ENCODE measurements at places on chromosomes 4 and X.

- DNase-seq: no peak
Measured at GRCh38 chr4:95466791-95467190, 82.0 kb downstream of the UNC5C start.

GRCh38 chrX:119238557-119238956, 2.5 kb downstream of the PGRMC1 start:
- DNase-seq: peak; percentile 69

- DNase-seq: no peak
Measured at GRCh38 chr4:155757745-155758265, 1.0 kb upstream of the GUCY1B1 start.

DNA sequence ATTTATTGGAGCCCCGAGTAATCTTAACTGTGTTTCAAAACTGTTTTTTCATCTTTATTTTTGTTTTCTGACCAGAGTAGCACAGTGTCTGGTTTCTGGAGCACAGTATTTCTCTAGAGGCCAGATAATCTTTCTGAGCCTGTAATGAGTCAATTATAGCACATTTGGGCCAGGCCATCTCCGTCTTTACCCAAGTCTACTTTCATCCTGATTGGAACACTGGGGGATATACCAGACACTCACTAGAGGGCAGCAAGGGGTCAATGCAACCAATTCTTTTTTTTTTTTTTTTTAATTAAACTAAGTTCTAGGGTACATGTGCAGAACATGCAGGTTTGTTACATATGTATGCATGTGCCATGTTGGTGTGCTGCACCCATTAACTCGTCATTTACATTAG, 282.0 kb downstream of the ARHGAP24 start:
- DNase-seq: peak; percentile 34

DNA sequence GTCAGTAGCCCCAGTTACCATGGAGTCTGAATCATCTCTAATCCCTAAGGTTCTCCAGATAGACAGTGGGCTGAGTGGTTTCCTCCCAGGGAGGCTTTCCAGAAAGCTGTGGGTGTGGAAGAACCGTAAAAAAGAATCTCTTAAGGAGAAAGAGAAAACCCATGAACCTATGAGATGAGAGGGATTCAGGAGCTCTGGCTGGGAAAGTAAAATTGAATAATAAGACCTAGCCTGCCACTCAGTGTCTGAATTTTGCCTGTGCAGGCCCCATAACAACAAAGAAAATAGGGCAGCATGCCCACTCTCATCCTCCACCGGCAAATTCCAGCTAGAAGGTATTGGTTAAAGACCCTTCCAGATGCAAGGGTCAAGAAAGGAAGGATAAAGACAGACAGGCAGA, 16.9 kb downstream of the AWAT2 start:
- DNase-seq: no peak

DNA sequence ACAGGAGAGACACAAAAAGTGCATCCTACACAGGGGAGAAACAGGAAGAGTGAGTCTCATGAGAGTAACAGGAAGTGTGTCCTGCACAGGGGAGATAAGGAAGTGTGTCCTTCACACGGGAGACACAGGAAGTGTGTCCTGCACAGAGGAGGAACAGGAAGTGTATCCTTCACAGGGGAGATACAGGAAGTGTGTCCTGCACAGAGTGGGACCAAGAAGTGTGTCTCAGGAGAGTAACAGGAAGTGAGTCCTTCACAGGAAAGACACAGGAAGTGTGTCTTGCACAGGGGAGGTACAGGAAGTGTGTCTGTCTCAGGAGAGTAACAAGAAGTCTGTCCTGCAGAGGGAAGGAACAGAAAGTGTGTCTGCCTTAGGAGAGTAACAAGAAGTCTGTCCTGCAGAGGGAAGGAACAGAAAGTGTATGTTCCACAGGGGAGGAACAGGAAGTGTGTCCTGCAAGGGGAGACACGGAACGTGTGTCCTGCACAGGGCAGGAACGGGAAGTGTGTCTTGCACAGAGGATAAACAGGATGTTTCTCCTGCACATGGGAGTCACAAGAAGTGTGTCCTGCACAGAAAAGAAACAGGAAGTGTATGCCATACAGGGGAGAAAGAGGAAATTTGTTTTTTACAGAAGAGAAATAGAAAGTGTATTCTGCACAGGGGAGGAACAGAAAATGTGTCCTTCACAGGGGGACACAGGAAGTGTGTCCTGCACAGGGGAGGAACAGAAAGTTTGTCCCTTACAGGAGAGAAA, 102.0 kb downstream of the ARSF start:
- DNase-seq: peak; percentile 43

GRCh38 chrX:118872102-118872566, 48.5 kb downstream of the ZCCHC12 start:
- no peak for DNase-seq

GRCh38 chrX:45623266-45623665, 422.6 kb upstream of the DIPK2B start:
- peak; percentile 56 for DNase-seq

GRCh38 chrX:46961097-46961496, 48.9 kb downstream of the JADE3 start:
- DNase-seq: no peak

GRCh38 chr4:88353324-88353723, 25.3 kb upstream of the HERC6 start:
- no peak for DNase-seq

DNA sequence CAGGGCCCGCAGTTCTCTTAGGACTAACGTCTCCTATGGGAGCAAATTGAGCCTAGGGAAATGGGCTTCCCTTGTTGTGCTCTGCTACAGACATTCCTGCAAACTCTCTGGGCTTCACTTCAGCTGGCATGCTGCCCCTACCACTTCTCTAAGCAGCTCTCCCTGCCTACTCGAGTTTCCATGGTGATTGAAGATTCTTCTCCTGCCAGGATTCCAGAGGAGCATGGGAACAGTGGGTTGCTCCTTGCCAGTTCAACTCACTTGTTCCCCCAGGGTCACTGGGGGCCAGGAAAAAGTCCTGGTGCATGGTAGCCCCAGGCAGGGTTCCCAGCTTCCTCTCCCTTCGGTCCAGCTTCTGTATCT, 21.1 kb upstream of the WDR17 start:
- DNase-seq: no peak

GRCh38 chr4:156966836-156967235, 4.8 kb downstream of the PDGFC start:
- no peak for DNase-seq

GRCh38 chr4:107631560-107631959, 88.5 kb downstream of the PAPSS1 start:
- no peak for DNase-seq

DNA sequence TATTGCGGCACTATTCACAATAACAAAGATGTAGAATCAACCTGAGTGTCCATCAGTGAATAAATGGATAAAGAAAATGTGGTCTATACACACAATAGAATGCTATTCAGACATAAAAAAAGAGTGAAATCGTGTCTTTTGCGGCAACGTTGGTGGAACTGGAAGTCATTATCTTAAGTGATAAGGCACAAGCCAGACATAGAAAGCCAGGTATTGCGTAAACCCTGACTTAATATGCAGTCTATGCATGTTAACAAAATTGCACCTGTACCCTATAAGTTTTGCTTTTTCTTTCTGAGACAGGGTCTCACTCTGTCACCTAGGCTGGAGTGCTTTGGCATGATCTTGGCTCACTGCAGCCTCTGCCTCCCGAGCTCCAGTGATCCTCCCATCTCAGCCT, 28.6 kb downstream of the KIAA0232 start:
- no peak for DNase-seq

- no peak for DNase-seq
Measured at GRCh38 chr4:5992171-5992827, 25.9 kb downstream of the C4orf50 start.

- no peak for DNase-seq
Measured at GRCh38 chr4:180060159-180060889, 2182.9 kb upstream of the TENM3 start.

DNA sequence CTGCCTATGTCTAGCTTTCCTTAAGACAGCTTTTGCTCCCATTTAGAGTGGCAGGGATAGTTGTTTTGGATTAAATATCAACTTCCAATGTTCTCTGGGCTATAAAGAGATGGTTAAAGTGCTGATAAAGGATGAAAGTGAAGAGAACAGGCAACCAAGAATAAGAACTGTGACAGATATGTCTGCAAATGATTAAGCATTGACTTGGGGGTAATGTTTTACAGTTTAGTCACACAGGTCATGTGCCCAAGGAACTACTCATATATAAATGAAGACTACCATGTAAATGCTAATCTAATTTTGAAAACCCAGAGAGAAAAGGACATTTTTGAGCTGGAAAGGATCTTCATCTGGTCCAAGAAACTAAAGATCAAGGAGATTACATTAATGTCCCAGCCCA, 42.1 kb downstream of the RBMX2 start:
- no peak for DNase-seq

GRCh38 chr4:17033025-17033767, 134.8 kb upstream of the LDB2 start:
- DNase-seq: no peak

- no peak for DNase-seq
Measured at GRCh38 chr4:20254511-20255250, 3.0 kb downstream of the SLIT2 start.

GRCh38 chr4:14280567-14280966, 653.0 kb upstream of the BOD1L1 start:
- no peak for DNase-seq

DNA sequence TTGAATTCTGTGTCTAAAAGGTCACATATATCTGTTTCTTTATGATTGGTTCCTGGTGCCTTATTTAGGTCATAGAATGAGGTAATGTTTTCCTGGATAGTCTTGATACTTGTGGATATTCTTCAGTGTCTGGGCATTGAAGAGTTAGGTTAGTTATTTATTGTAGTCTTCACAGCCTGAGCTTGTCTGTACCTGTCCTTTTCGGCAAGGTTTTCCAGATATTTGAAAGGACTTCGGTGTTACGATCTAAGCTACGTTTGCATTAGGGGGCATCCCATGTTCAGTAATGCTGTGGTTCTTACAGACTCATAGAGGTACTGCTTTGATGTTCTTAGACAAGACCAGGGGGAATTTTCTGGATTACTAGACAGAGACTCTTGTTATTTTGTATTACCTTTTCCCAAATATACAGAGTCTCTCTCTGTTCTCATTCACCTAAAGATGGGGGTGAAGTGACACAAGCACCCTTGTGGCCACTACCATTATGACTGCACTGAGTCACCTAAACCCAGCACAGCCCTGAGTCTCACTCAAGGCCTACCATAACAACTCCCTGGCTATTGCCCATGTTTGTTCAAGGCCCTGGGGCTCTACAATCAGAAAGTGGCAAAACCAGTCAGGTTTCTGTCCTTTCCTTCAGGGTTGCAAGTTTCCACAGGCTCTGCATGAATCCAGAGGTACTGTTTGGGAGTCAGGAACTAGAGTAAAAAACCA, 30.1 kb upstream of the CYSLTR1 start:
- no peak for DNase-seq

- DNase-seq: no peak
Measured at GRCh38 chr4:107619066-107619465, 101.0 kb downstream of the PAPSS1 start.

- DNase-seq: no peak
Measured at GRCh38 chr4:148295642-148296041, 146.6 kb downstream of the NR3C2 start.

GRCh38 chrX:38260231-38260630, 39.6 kb upstream of the SRPX start:
- peak; percentile 27 for DNase-seq

DNA sequence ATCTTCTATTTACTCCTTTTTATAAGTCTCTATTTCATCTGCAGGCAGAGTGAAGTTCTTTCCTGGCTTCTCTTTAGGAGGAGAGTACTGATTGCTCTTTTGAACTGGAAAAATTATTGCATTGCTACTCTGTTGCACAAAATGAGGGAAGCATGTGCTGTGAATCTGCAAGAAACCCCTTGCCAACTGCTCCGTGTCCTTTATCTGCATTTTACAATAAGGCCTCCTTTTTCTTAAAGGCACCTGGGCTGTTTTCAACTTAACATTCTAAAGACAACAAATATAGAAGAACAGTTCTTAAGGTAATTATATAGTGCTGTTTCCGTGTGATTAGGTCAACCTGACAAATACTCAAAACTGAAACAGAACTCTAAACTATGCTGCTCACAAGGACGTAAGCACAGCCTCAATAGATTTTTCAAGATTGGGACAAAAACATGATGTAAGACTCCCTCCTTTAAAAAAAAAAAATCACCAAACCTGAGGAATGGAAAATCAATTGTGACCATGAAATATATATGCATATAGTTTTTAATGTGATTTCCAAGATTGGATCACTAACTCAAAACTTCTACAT, 716.6 kb upstream of the INTU start:
- no peak for DNase-seq

DNA sequence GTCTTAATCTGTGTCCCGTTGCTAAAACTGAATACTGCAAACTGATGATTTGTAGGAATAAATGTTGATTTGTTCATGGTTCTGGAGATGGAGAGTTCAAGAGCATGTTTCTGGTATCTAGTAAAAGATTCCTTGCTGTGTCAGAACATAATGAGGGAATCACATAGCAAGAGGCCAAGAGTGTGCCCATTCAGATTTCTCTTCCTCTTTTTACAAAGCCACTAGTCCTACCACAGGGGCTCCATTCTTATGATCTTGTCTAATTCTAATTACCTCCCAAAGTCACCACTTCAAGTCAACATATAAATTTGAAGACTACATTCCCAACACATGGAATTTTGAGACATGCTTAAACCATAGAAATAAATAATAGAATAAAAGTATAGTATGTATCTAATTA, 608.8 kb upstream of the EPHA5 start:
- DNase-seq: no peak

DNA sequence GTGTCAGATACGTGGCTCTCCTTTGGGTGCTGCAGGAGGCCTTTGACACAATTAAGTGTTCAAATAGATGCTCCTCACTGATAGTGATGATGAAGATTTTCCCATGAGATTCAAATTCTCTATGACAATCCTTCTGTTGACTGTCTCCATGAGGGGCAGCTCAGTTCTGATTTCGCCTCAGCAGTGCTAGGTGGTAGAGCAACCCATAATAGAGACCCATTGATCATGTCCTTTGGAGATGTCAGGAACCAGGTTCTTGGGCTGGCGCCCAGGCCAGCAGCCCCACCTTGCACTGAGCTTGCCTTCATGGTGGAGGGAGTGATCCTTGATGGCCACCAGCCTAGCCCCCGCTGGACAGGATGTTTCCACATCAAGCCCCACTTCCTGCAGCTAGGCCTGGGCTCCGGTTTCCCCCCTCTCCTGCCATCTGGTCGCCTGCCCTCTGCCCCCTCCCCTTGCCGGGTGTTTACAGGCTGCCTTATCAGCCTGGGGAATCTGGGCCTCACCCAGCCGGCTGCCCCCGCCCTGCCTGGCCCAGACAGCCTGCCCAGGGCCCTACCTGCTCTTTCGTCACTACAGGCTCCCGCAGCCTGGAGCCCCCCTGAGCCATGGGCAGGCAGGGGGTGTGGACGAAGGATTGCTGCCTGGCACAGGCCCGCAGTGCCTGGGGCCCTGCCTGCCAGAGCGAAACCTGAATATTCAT, 12.6 kb downstream of the ELF4 start:
- DNase-seq: no peak

GRCh38 chr4:25821899-25822298, 40.9 kb downstream of the SEL1L3 start:
- no peak for DNase-seq

DNA sequence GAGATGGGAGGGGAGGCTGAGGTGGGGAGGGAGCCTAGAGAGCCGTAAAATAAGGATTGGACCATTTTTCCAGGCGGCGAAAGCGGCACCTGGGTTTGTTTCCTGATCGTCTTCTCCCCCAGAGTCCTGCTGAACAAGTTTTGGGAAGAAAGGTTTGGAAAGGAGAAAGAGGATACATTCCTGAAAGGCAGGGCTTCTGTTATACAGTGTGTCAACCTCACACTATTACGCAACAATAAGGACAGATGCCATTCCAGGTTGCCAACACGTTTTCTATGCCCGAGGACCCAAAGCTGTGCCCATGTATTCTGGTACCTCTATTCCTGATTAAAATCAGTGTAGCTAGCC, 658 bp downstream of the SCOC start:
- DNase-seq: no peak
